Glomerular endothelial cell (primary cell): ENCODE measurements at places on chromosomes 6 and 20. TPM values are rescaled to one million over a fixed set of nuclear protein-coding genes. Genes with fewer than 3 reads are reported as not detected.

FABP7 gene
- total RNA-seq = not detected in 2 replicates

DLK2 gene
- 0.88 and 0.92 TPM in 2 replicates for total RNA-seq

TMEM74B gene
- 0.76 and 1.2 TPM in 2 replicates for total RNA-seq

OXT gene
- not detected in 2 replicates for total RNA-seq

HUS1B gene
- total RNA-seq = 0.99 TPM in 1 of 2 replicates, not detected in the other

GRCh38 chr6:19905584-19905983 lies 68.4 kb downstream of the ID4 start:
- DNase-seq = no peak

DNA sequence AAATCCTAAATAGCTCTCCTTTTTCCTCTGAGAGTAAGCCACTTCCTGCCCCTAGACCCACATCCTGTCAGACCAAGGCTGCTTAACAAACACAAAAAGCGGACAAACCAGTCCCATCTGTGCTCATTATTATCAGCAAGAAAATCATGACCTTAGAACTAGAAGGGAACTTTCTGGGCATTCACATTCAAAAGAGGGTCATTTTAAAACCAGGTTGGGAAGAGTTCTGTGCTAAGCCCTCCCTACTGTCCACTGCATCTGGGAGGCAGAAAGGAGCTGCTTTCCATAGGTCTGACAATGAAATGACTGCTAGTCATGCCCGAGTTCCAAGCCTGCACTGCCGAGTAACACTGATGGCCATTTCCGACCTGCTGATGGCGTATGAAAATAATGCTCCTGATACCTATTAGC lies 15.4 kb downstream of the EZR start:
- no peak for DNase-seq

DNA sequence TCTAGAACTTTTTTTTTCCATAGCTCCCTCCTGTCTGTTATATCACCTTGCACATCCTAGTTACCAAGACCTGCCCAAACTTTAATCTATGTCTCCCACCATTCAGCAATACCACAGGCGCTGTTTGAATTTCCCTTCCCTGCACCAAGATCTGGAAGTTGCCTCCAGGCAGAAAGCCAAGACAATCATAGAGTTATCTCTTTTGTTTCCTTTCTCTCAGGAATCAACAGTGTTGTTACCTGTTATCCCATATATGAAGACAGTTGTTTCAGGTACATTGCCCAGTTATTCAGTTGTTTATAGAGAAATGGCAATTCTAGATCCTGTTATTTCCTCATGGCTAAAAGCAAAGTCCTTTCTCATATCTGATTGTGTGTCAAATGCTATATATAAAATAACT lies 63.2 kb downstream of the PDSS2 start:
- DNase-seq = no peak

DNA sequence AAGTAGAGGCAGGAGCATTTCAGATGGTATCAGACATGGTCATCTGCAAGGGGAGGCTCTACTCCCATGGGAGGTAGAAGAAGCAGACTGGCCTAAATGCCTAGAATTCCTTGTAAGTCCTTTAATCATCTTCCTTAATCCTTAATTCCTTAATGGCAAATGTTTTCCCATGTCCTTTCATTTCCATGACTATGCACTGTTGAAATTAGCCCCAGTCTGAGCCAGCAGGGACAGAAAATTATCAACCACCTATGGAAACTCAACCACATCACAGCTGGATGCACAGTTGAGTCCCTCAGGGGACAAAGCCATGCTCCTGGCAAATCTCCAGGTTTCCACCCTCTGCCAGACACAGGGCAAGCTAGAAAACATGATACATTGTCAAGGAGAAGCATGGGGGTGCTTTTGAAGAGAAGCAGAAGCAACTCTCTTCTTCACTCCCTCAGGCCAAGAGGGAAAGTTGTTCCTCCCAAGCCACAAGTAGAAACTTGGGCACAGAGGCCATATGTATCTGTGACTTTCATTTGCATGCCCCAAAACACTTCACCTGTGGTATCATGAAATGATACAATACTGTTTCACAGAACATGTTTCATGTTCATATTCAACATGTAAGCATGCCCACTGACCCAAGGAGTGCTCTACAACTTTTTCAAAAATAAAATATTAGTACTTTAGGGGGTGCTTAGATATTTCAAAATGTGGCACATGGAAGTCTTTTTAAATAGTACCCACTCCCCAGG lies 683.6 kb downstream of the KIF16B start:
- no peak for DNase-seq

DNA sequence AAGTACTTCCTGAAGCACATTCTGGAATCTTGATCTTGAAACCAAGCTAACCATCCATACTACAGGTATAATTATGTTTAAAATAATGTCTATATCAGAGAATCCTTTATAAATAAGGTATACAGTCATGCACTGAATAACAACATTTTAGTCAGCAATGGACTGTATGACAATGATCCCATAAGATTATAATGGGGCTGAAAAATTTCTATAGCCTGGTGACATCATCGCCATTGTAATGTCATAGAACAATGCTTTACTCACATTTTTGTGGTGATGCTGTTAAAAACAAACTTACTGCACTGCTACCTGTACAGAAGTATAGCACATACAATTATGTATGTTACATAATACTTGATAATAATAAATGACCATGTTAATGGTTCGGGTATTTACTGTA lies 31.8 kb downstream of the RNF146 start:
- DNase-seq = no peak

DNA sequence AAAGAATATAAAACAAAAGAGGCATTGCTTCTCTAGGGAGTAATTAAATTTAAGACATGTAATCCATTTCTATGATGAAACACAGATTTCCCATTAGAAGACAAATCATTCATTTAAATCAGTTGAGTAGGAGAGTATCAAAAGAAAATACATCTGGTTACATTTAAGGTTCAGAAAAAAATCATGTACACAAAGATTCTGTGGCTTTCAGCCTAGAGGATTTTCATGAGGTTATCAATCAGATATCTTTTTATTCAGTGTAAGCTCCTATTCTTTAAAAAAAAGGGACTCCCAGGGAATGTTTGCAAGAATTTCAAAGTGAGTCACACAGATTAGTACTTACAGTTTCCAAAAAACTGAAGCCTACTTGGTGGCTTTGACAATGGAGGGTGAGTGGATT lies 24.9 kb downstream of the COL21A1 start:
- DNase-seq = no peak

- DNase-seq = no peak
Observed at GRCh38 chr6:1970151-1970561, 275.2 kb downstream of the GMDS start.

GRCh38 chr6:41543087-41543486 lies 3.1 kb upstream of the FOXP4 start:
- no peak for DNase-seq

- no peak for DNase-seq
Observed at GRCh38 chr6:170032197-170032596, 258.7 kb downstream of the DLL1 start.

- DNase-seq = no peak
Observed at GRCh38 chr6:30647242-30648116, 546 bp downstream of the C6orf136 start.

GRCh38 chr20:63889241-63890200 lies 5.4 kb upstream of the DNAJC5 start:
- no peak for DNase-seq

GRCh38 chr6:6008089-6008647 lies 1.4 kb upstream of the NRN1 start:
- no peak for DNase-seq

GRCh38 chr20:38023181-38024001 lies 9.9 kb downstream of the TTI1 start:
- no peak for DNase-seq

- DNase-seq = no peak
Observed at GRCh38 chr6:55664591-55665587, 85.9 kb upstream of the HMGCLL1 start.

- DNase-seq = no peak
Observed at GRCh38 chr20:1397710-1398109, 4.9 kb upstream of the FKBP1A start.

DNA sequence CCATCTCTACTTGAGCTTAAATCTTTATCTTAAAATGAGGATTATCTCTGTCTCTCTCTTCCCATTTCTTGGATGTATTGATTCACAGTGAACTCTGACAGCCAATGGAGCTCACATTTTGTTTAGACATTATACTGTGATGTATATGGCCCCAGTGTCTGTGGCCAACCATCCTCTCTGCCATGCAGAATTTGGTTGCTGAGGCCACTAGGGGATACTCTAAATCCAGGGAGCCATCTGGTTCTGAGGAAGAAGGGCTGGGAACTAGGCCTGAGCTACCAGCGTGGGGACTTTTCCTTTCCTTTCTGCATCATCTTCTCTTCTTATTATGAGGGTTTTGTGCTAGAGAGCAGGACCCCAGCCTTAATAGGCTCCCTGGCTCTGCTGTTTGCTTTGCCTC lies 59.1 kb upstream of the RIPOR2 start:
- no peak for DNase-seq

GRCh38 chr6:8982668-8983067 lies 547.3 kb upstream of the SLC35B3 start:
- DNase-seq = no peak

DNA sequence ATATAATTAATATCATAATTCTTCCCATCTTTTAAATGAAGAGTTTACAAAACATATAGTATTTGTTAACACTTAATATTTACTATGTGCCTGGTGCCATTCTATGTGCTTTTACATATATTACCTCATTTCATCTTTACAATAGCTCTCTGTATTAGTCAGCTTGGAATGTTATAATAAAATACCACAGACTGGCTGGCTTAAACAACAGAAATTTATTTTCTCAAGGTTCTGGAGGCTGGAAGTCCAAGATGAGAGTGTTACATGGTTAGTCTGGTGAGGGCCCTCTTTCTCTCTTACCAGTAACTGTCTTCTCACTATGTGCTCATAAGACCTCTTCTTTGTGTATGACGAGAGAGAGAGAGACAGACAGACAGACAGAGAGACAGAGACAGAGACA lies 110.2 kb downstream of the NKAIN2 start:
- DNase-seq = no peak

DNA sequence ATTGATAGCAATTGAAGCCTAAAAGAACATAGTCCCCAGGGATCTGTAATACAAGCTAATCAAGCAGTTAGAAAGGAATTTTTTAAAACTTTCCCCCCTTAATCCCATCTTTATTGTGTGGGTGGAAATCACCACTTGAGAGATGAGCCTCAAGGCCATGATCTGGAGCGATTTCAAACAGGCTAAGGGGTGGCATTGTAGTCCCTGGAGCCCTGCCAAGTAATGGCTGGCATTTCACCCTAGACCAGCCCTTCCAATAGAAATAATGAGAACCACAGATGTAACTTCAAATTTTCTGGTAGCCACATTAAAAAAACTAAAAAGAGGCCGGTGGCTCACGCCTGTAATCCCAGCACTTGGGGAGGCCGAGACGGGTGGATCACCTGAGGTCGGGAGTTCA lies 46.9 kb downstream of the PRDM1 start:
- DNase-seq = no peak

GRCh38 chr6:111927321-111927720 lies 54.1 kb upstream of the FYN start:
- DNase-seq = no peak

GRCh38 chr6:127972815-127973214 lies 72.0 kb upstream of the THEMIS start:
- DNase-seq = no peak

DNA sequence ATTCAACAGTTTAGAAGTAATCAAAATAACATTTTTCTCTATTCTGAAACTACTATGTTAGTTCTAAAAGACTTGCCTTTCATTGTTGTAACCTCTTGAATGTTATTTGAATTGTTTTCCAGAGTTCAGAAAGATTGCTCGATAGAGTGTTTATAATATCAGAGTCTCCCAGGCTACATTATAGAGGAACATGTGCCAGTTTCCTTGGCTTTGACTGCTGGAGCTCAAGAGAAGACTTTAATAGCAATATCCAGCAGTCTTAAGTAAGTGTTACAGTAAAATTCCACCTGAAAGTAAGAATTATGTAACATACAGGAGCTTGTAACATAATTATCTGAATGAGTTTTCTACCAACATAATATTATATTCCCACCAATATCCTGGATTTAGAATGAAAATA lies 991.8 kb upstream of the ADGRB3 start:
- no peak for DNase-seq

DNA sequence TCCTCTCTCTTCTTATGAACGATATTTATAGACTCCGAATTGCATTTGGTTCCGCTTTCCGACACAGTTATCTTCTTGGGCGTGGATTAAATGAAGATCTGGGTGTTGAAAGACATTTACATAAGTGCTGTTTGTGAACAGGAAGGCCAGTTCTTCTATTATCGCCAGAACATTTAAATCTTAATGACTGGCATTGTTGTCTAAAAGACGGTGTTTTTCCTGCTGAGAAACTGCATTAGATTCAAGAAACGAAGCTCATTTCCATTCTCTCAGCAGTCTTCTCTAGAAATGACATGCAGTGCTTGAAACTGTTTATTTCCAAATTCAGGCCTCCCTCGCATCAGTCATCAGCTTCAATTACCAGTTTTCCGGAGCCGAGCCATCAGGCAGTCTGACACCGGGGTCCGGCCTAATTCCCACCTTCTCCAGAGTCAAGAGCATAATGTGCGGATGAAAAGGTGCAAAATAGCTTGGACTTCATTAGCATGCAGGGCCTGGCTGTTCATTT lies 16.0 kb downstream of the LINC00237 start:
- no peak for DNase-seq

DNA sequence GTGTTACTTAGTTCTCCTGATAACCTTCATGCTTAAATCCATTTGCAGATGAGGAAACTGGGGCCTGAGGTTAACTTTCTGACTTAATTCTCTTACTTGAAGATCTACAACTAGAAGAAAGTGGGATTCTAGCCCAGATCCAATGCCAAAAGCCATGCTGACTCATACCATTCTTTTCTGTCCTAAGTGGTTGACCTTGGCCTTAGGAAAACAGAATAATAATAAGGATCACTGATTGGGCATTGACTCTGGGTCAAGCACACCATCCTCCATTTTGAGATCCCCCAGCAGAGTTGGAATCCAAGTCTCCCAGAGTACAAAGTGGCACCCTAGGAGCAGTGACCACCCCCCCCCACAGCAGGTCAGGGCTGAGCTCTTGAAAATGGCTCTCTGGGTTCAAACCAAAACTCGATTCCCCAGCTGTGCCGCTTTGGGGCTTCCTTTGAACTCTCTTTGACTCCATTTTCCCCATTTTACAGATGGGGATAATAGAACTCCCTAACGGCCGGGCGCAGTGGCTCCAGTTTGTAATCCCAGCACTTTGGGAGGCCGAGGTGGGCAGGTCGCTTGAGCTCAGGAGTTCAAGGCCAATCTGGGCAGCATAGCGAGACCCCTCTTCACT lies 12.8 kb upstream of the ZNF217 start:
- DNase-seq = no peak

- no peak for DNase-seq
Observed at GRCh38 chr6:44485601-44486401, 98.3 kb downstream of the CDC5L start.

- no peak for DNase-seq
Observed at GRCh38 chr20:52899041-52899608, 73.0 kb upstream of the TSHZ2 start.

DNA sequence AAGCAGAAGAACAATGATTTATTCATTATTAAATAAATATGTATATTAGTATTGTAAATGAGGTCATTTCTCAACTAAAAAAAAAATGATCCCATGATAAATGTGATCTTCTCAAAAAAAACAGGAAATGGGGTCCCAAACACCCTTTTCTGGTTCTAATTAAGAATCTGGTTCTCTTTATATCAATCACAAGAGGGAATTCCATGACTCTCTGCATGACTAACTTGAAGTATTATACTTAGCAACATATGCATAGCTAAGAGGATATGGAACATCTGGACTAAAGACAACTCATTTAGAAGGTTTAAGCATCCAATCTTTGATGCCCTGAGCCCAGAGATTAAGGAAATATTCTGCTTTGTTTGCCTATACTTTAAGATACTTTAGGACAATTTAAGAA lies 89.7 kb upstream of the EMILIN3 start:
- no peak for DNase-seq
